ENCODE measurements at places on chromosomes 6 and 20.

GRCh38 chr6:163466839-163467390, 52.4 kb downstream of the QKI start:
- DNase-seq, result no peak

- no peak for DNase-seq
These were observed 17.1 kb downstream of the B4GALT5 start for GRCh38 chr20:49696594-49696993.

DNA sequence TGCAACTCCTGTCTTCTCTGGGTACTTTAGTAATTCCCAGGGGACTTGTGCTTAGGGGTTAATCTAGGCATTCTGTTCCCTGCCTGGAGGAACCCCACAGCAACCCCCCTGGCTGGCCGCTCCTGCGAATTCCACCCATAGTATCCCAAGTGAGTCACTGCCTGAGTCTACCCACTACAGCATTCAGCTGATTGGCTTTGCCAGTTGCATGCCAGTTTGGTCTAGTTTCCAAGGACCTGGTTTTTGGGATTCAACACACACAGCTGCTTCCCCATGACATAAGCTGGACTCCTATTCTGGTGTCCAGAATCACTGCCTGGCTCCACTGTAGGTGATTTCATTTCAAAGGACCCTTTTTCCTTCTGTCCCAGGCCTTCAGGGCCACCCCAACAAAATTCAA, 40.3 kb downstream of the PLCG1 start:
- DNase-seq, result no peak

DNA sequence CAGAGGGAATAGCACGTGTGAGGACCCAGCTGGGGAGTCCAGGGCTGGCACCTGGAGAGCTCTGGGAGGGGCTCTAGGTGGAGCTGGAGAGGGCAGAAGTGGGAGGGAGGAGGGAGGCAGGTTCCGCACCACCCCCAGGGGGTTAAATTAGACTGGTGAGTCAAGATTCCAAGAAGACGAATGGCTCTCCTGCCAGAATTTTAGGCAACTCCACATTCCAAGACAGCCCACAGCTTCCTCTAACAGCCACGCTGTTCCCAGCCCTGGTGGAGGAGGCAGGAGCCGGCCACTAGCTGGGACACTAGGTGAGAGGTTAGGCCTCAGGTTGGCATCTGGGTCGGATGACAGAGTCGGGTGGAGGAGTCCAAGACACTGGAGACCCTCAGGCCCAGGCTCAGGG, 60.2 kb downstream of the TFAP2C start:
- no peak for DNase-seq

GRCh38 chr20:23585808-23586734, 17.8 kb upstream of the CST9L start:
- no peak for DNase-seq

DNA sequence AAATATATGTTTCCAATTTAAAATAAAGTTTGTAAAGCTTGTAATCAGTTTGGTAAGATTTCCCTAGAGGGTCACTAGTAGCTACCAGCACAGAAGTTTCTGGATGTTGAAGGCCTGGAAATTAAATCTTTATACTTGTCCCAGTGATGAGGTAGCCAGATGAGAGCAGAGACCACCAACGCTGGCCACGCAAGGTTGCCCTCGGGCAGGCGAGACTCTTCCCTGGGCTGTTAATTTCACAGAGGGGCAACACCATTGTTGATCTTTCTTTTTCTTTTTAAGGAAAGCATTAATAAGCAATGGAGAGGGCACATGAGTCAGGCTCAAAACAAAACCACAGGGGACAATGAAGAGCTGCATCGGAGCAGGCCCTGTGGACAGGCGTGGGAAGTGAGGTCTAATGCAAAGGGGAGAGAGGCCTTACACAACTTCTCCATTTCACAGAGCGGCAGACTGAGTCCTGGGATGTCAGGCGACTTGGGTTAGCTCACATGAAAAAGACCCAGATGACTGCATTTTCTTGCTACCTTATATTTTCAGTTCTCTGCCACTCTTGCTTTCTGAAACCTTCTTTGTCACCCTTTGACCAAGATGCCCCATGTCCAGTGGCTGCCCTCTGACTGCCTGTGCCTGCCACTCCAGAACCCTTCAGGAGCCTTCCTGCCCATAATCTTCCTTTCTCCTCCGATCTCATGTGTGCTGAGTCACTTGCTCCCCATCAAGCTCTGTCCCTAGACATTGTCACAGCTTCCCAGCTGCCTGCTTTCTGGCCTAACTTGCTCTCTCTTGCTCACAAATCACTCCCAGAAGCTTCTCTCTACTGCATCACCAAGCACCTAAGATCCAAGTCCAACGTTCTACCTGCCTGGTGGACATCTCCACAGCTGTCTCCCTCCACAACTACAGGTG, 107.7 kb upstream of the CDYL start:
- DNase-seq, result no peak

- no peak for DNase-seq
These were observed 113.1 kb downstream of the FYN start for GRCh38 chr6:111759836-111760785.

- DNase-seq, result no peak
These were observed 203.7 kb downstream of the SYNDIG1 start for GRCh38 chr20:24672886-24673677.

- no peak for DNase-seq
These were observed 225.4 kb upstream of the PREP start for GRCh38 chr6:105628156-105628860.

GRCh38 chr6:42038811-42039408, 11.4 kb upstream of the TAF8 start:
- no peak for DNase-seq

- DNase-seq, result no peak
These were observed 49.7 kb downstream of the CD2AP start for GRCh38 chr6:47527274-47527673.

- DNase-seq, result no peak
These were observed 50.7 kb upstream of the COL10A1 start for GRCh38 chr6:116176596-116176995.

- no peak for DNase-seq
These were observed 35.6 kb upstream of the GATA5 start for GRCh38 chr20:62511300-62511914.

- no peak for DNase-seq
These were observed 172.3 kb downstream of the ANKRD60 start for GRCh38 chr20:58056021-58056591.

GRCh38 chr6:68317366-68317765, 317.7 kb upstream of the ADGRB3 start:
- no peak for DNase-seq

DNA sequence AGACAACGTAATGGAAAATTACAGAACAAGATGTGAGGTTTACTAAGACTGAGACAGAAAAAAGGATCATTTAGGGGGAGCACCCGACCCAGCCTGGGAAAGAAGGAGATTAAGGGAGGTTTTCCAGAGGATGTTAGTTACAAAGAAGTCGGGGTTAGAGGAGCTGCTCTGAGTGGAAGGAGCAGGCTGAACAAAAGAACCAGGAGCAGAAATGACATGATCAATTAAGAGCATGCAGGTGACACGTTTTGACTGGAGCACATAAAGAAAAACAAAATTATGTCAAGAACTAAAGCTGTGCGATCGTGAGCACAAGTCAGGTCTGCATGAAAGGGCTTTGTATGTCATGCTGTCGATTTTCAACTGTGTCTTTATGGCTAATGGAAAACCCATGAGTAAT, 417.3 kb upstream of the MARCKS start:
- no peak for DNase-seq

GRCh38 chr6:101597693-101598092, 204.2 kb downstream of the GRIK2 start:
- no peak for DNase-seq

DNA sequence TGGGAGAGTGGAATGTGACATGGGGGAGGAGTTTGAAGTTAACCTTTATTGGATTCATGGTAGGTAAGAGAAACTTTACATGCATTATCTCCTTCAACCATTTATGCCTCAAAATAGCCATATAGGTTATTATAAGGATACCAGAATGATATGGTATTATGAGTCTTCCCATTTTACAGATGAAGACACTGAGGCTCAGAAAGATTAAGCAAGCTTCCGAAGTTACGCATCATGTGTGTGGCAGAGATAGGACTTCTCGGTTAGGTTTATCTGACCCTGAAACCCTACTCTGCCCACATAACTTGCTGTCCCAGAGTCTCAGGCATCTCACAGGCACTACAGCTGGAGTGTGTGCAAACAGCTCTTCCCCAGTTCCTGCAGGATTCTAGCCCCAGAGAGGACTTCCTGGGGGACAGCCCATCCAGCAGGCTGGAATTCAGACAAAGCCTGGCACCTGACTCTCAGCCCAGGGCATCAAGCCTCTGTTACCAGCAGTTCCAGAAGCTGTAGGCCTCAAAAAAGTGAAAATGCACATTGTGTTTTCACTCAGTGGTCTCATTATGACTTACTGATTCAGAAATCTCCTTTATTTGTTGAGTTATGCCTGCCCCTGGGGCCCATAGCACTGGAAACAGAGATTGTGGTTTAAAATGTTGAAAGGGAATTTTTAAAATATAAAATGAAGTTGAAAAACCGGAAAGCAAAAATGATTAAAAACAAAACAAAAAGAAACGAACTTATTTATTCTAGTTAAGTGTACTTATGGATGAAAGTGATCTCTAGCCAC, 512.8 kb upstream of the CHD6 start:
- no peak for DNase-seq

Measured in activated CD4-positive, CD25-positive, alpha-beta regulatory T cell treated with anti-CD3 and anti-CD28 coated beads, Interleukin-2, amount 50 U/mL, for 72 hours (primary cell).